HL-60 (cell line): ENCODE measurements at places on chromosomes 16 and 17.
A peak's percentile ranks its signal among the peaks of the same experiment; 100 is the strongest.

DNA sequence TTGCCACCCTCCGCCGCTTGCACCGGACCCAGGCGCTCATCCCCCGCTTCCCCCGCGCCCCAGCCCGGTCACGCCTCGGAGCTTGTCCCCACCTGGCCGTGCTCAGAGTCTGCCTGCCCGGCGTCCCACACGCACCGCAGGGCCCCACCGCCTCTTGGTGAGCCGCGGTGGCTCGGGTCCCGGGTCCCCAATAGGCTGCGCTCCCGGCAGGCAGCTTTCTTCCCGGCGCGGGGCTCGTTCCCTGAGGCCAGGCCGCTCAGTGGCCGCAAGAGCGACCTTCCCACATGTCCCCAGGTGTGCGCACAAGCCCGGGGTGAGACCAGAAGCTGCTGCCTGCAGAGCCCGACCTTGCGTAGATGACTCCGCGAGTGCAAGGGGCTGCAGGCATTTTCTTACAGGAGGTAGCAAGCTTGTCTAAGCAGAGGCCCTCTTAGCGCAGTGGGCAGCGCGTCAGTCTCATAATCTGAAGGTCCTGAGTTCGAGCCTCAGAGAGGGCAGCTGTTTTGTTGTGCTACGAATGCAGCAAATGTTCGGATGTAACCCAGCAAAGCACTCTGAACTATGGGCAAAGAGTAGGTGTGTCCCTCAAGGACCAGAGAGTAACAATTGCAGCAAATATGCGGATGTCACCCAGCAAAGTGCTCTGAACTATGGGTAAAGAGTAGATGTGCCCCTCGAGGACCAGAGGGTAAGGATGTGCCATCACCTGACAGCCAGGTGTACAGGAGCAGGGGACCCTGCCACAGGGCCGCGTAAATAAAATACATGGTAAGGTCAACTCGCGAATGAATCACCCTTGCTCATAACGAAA, 15.6 kb downstream of the TLE7 start:
- peak; percentile 16 for DNase-seq

DNA sequence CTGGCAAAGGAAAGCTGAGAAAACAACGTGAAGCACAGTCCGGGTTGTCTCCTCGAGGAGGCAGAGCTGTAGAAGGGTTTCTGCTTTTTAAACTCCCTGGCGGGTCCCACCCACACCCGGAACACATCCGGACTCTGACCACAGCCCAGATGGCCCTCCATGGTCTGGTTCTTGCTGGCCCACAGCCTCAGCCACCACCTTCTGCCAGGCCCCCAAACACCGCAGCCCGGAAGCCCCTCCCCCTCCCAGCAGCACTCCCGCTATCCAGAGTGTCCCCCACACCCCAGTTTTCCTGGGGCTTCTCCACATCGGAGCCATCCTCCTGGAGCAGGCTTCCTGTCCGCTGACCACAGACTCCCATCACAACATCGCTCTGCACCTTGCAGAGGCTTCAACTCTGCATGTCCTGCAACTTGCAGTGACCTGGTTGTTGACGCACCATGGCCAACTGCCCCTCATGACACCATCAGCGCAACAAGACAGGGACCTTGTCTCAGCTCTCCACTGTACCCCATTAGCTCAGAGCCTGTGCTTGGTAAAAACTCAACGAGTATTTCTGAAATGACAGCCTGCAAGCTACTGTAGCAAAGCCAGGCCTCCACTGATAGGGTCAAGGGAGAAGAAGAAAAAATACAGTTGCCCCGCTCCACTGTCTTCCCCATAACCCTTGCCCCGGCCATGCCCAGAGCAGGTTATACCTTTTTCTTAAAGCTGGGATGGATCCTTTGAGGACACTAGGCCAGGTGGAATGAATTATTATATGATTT, 129.8 kb downstream of the C16orf78 start:
- DNase-seq = no peak

DNA sequence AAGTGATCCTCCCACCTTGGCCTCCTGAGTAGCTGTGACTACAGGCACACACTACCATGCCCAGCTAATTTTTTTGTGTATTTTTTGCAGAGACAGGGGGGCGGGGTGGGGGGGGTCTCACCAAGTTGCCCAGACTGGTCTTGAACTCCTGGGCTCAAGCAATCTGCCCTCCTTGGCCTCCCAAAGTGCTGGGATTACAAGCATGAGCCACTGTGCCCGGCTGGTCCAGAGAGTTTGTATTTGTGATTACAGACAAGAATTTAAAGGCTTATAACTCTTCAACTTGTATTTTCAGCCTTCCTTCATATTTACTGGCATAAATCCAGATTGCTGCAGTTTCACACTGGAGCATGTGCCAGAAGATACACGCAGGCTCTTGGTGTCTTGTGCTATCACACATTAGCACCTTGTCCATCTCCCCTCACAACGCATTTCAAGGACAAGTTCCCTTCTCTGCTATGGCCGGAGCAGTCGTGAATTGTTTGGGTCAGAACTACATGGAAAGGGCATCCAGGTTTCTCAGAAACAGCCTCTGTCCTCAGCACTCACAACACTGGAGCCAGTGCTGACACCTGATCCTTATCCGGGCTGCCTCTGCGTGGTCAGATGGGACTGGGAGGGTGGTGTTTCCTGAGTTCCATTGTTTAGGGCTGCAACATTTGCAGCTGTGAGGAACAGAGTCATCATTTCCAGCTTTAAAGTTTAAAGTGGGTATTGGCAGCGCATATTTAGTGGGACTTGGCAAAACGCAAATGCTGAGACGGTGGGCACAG, 28.1 kb downstream of the WSCD1 start:
- no peak for DNase-seq

- no peak for DNase-seq
Observed at GRCh38 chr16:88368994-88369393, 13.8 kb upstream of the ZNF469 start.

GRCh38 chr17:18950346-18950745, 1.6 kb upstream of the SLC5A10 start:
- DNase-seq = no peak

- DNase-seq = no peak
Observed at GRCh38 chr17:3603119-3603869, 5.9 kb downstream of the TRPV1 start.

DNA sequence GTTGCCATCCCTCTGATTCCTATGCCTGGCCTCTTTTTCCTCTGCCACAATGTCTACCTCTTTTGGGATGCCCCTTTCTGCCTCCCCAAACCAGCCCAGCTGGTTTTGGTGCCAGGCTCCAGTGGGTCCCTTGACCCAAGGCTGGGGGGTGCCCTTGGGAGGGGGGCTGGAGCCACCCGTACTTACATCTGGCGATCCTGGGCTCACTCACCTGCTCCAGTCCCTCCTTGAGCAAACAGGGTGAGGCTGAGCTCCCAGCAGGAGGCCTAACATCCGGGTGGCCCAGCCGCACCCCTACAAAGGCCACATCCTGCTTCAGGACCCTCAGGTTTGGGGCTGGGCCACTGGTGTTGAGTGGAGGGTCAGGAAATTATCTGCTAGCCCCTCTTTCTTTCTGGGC, 1.2 kb downstream of the ERN2 start:
- no peak for DNase-seq

GRCh38 chr17:43648916-43649315, 12.8 kb downstream of the MEOX1 start:
- DNase-seq = no peak

DNA sequence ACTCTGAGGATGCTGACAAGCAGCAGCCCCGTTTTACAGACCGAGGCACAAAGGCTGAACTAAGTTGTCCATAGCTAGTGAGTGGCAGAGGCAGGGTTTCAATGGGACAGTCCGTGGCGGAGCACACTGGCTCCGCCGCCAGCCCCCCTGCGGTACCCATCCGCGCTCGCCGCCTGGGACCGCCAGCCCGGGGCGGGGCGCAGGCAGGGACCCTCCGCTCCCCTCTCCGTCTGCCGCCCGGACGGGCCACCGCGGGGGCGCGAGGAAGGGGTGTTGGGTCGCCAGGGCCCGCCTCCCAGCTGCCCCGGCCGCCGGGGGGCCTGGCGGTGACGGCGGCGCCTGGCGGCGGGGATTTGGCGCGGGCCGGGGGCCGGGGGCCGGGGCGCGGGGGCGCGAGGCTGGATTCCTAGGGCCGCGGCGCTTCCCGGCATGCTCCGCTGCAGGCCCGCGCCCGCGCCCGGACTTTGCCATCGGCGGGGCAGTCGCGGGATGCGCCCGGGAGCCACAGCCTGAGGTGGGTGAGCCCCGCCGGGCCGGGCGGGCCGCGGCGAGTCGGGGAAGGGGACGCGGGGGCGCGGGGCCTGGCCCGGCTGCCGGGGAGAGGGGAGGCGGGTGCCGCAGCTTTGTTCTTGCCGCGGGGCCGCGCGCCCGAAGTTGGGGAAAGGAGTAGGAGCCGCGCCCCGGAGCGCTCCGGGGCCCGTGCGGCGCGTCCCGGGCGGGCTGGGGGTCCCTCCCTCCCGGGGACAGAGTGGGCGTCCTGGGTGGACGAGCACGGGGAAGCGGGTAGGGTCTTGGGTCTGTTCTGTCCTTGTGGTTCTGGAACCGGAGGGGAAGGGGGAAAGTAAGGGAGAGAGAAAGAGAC, at the start of gene TMEM98:
TMEM98 (plus strand) TSS at position 430 of the 862 bp plus-strand sequence. CDS start 3,376 bp downstream, outside the sequence.
- no peak for DNase-seq

DNA sequence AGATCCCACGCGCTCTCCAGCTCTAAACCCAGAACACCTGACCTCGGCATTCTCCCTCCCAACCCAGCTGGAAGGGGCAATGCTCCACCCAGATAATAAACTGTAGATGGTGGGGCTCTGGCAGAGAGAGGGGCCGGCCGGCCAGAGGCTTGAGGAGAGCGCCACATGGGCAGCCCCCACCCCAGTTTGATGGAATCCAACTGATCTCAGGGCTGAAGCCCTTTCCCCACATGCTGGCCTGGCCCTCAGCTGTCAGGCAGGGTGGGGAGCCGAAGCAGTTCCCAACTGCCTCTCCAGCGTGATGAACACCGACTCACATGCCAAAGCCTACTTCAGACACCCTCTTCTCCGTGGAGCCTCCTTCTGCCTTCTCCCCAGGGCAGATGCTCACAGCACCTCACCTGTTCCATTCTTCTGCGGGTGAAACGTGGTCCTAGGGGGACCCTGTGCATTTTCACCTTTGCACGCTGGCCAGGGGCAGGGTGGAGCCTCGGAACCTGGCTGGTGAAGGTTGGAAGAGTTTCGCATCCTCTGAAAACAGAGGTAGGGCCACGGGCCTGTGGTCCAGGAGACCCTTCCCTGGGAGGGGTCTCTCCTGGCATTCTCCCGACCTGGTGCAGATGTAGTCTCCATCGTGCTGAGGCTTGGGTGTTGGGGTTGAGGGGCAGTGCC, 65.7 kb upstream of the ZNF469 start:
- no peak for DNase-seq

GRCh38 chr17:36931096-36931696, 6.1 kb upstream of the LHX1 start:
- DNase-seq = no peak

- DNase-seq = peak; percentile 88
Observed at GRCh38 chr17:58184308-58184985, 8.1 kb upstream of the EPX start.

DNA sequence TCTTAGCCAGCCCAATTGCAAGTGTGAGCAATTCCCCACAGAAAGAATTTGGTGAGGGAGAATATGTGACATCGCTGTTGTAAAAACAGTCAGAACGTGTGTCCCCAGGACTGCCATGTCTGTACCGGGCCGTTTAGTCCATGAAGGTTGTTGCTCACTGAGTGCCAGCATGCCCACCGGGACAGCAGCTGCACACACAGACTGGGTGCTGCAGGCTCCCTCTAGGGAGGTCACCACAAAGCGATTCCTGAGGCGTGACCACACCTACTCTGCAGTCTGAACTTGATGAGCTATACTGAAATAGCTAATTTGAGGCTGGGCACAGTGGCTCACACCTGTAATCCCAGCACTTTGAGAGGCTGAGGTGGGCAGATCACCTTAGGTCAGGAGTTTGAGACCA, 44.1 kb upstream of the ADORA2B start:
- DNase-seq = no peak

DNA sequence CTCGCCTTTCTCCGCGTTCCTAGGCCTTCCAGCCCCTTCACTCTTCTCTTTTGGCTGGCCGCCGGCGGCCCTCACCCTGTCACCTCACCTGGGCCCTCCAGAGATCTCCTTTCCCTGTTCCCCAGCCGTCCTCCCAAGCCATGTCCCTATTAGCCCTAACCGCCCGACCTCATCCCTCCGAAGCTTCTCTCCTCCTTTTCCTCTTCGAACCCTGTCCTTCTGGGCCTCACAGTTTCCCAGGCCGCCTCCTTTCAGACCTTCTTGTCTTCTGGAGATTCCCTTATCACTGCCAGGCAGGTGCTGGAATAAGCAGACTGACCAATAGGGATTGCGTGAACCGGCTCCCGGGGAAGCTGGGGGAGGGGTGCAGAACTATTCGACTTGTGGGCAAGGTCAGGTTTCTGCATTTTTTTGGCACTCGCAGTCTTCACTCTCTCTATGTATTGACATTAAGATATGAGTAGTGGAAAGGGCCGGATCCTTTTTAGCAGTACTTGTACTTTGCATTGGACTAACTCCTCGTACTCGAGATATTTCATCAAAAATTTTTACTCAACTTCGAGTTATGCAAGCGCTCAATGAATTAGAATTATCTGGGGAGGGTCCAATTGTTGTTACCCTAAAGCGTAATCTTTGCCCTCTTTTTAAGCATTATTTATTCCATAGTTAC, 690 bp downstream of the RHOT1 start:
- DNase-seq = peak; percentile 72

DNA sequence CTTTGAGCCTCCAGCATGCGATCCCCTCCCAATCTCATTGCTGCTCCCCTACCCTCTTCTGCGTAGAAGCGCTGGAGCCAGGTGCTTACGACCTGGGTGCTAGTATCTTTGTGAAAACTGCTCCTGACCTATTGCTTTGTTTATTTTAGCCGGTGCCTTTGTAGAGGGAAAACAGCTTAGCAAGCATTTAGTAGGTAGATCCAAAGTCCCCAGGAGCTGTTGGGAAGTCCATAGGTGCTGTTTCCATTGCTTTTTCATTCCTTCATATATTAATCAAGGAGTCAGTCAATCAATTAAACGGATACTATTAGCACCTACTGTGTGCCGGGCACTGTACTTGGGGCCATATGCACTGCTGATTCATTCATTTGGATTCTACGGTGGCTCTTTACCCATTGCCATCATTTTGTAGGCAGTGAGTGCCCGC, 497.6 kb downstream of the WWOX start:
- DNase-seq = no peak

- DNase-seq = no peak
Observed at GRCh38 chr16:3023415-3023668, 400 bp downstream of the HCFC1R1 start.

GRCh38 chr17:69525920-69526841, 111.7 kb downstream of the MAP2K6 start:
- peak; percentile 32 for DNase-seq

- peak; percentile 63 for DNase-seq
Observed at GRCh38 chr17:82237746-82238471, 9.1 kb downstream of the SLC16A3 start.

DNA sequence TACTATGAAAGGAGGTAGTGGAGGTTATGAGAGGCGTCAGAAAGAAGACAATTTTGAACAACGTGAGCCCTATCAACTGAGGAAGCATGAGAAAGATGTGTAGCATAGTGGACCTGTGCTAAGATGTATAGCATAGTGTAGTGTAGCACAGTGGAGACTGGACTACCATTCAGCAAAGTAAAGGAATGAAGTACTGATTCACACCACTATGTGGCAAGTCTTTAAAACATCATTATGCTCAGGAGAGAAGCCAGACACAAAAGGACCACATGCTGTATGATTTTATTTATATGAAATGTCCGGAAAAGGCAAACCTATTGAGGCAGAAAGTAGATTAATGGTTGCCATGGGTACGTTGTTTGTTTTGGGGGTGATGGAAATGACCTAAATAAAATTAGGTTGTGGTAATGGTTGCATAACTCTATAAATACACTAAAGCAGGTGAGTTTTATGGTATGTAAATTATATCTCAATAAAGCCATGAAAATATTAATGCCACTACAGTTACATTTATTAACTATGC, 20.4 kb upstream of the XYLT1 start:
- no peak for DNase-seq

- DNase-seq = no peak
Observed at GRCh38 chr17:21417921-21418320, 41.8 kb downstream of the KCNJ12 start.
